Suppressor macrophage treated with lipopolysaccharide for 1 hour (primary cell): ENCODE measurements at places on chromosomes 5 and 9.
A peak's percentile ranks its signal among the peaks of the same experiment; 100 is the strongest.

DNA sequence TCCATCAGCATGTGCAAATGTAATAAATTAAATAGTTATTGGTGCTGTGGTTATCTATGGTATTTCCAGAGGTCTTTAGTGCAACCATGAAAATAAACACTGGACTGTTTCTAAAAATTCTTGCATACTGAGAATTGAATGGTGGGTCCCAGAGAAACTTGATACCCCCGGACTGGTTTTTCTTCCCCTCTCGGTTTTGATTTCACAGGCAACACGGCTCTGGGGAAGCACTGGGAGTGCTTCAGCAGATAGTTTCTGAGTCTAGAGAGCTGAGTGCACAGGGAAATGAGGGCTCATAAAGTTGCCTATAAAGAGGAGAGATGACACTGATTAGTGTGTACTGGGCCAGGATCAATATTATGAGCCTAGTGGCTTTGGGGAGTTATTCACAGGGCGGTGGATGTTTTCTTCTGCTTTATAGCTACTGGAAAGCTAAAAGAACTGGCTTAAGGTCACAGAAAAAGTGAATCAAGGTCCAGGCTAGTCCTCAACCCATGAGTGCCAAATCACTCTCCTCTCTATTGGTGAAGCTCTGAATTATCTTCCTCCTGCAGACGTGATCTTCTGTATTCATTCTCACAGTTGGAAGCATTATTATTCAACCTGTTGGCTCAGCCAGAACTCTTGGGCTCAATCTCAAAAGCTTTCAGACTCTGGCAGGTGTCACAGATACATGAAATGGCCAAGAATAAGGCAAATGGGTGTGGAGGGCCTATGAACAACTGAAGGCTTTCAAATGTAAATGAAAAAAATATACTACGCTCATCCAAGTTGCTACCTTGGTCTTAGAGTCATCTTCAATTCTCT, 170.2 kb upstream of the HMHB1 start:
- DNase-seq = no peak

DNA sequence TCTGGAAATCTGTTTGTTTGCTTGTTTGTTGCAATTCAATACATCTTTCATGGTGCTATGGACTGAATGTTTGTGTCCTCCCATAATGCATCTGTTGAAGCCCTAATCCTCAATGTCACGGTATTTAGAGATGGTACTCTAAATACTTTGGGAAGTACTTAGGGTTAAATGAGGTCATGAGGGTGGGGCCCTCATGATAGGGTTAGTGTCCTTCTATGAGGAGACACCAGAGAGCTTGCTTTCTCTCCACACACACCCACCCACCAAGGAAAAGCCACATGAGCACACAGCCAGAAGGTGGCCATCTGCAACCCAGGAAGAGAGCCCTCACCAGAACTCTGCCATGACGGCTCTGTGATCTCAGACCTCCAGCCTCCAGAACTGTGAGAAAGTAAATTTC, 32.7 kb downstream of the DMGDH start:
- DNase-seq = no peak

- no peak for DNase-seq
These were observed 1.5 kb upstream of the PTGES2 start for GRCh38 chr9:128128836-128129590.

DNA sequence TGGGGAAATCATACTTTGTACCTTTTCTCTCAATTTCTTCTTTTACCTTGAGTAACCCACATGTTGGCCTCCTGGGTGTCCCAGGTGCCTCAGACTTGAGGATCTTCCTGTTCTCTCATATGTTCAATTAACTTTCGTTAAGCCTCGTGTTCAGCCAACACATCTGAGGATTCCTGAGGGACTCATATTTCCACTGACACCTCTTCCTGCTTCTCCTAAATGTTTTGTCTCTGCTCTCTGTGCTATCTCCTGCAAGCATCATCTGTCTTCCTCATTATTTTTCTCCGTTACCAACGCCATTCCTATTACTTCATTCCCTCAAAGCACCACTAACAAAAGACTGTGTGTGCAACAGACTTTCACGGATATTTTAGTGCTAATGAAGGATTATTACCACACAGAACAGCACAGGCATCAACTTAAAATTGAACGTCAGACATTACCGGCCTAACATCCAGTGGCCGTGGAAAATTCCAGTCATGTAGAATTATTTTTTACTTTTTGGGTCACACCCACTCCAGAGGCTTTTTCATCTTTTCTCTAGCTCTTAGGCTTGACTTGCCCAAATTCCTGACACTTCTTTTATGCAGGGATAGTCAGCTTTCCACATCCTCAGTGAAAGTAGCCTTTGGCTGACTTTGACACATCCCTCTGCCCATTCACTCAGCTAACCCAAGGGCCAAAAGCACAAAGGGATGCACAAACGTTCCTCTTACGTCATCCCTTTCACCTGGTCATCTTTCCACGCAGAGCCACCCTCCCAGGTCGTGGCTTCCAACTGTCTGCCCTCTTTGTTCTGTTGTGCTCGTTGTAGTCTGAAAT, 46.0 kb upstream of the OSMR start:
- DNase-seq = no peak

DNA sequence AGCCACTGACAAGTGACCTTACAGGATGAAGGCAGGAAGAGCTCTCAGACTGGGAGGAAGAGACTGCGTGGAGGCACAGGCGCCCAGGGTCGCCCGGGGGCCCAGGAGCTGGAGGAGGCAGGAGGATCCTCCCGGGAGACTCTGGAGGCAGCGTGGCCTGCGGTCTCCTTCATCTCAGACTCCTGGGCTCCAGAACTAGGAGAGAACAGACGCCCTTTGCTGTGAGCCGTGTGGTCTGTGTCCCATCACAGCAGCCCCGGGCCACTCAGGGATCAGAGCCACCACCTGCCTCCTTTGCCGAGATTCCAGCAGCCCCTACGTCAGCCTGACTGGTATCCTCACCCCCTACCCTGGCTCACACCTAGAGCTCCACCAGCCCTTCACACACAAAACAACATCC, 45.2 kb downstream of the SLC12A7 start:
- DNase-seq = no peak

GRCh38 chr9:73116031-73116430, 35.6 kb upstream of the ANXA1 start:
- DNase-seq = peak; percentile 72

DNA sequence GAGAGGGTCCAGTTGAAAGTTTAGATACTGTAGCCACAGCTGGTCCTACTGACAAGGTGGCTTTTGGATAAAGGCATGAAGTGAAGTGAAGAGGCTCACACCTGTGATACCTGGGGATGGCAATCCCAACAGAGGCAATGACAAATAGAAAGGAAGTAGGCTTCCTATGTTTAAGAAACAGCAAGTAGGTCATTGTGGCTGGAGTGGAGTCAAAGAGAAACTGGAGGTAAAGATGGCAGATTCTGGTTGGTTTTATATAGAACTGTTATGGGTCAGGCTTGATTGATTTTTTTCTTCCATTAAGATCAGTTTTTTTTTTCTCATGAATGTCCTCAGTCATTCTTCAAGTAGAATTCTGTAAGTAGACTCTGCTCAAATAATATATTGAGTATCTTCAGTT, 79.5 kb downstream of the ANXA1 start:
- no peak for DNase-seq

- DNase-seq = peak; percentile 7
These were observed 54.2 kb downstream of the DENND4C start for GRCh38 chr9:19284729-19285128.

DNA sequence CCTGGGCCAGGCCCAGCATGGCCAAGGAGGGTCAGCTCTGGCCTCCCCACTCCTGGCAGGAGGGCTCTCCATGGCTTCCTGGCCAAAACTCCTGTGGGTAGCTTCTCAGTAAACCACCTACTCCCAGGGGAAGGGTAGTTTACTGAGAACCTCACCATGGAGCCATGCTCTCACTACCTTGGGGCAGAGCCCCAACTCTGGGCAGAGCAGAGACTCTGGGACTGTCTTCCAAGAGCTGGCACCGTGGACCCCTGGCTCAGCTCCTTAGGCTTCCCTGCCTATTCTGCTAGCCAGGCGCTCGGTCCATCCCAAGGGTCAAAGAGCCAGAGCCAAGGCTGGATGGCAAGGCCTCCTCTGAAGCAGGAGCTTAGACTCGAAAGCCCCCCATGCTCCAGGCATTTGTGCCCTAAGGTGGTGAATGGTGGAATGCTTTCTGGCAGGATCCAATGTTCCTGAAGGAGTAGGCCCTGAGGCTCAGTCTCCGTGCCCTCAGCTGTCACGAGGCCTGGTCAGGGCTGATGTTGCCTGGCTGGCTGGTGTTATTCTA, 19.6 kb downstream of the TCF7 start:
- DNase-seq = no peak

DNA sequence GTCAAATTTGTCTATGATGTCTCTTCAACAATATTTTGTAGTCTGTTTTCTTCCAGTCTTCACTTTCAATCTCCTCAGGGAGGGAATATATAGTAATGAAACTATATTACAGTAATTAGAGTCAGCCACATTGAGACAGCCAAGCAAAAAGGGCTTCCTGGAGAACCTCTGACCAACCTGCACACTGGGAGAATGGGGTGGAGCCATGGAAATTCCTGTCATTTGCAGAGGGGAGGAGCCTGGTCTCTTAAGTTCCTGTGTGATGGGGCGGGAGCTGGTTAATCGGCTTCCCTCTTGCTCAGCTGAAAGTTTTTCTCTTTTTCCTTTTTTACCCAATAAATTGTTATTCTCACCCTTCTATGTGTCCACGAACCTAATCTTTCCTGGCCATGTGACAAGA, 1220.0 kb downstream of the PTPRD start:
- no peak for DNase-seq

DNA sequence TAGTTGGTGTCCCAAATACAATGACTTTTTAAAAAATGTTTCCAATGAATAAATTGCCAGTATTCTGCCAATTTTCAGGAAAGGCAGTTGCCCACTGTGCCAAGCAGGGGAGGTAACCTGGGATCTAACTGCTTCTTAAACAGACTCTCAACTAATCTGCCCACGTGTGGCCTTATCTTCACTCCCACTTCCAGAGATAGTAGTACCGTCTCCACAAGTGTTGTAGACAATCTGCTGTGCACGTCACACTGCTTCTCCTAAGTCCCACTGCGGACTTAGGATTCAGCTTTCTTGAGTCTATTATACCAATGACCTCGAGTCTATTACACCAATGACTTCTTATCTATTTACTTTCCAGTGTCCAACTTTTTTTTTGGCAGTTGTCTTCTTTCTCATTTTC, 21.2 kb downstream of the POU4F3 start:
- no peak for DNase-seq

DNA sequence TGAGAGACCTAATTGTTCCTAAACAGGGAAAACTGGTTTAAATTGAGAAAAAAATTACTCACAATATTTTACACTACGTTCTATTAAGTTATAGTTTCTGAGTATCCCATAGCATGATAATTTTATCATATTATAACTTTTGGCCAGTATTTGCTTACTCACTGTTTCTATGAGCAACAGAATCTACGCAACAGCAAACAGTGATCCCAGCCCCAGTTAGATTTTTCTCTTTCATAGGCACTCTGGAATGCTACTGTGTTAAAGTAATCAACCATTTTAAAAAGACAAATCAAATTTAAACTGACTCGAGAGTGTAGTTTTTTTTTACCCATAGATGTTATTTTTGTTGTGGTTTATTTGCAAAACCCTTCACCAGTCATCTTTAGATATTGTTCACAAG, 107.2 kb downstream of the XRCC4 start:
- DNase-seq = no peak

DNA sequence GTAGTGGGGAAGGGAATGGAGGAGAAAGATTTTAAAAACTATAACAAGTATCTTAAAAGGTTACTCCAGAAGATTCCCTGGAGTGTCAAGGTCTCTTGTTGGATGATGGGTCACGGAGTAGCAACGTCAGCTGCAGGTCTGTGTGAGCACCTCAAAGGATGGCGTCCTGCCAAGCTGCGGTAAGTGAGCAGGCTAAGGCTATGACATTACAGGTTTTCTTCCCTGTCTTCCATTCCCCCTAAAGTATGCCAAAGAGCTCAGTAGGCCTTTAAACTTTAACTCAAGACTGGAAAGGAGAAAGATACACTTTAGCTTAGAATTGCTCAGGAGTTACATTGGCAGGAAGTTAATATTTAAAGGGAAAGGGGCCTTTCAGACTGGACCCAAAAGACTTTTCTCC, 17.5 kb downstream of the SPOCK1 start:
- no peak for DNase-seq

DNA sequence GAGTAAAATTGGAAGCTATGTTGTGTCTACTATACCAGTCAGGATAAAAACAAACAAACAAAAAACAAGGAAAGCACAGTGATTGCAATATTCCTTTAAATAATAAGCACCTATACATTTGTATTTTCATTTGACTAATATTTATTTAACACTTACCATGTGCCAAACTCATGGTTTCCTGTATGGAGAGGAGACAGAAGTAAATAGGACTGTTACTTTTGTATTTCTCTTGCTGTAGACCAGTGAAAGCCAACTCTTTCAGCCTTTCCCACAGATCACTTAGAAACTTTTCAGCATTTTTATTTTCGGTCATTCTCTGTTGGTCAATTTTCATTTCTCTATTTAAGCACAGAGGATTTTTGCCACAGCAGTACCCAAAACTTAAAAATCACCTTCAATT, 4.5 kb downstream of the CMYA5 start:
- no peak for DNase-seq

DNA sequence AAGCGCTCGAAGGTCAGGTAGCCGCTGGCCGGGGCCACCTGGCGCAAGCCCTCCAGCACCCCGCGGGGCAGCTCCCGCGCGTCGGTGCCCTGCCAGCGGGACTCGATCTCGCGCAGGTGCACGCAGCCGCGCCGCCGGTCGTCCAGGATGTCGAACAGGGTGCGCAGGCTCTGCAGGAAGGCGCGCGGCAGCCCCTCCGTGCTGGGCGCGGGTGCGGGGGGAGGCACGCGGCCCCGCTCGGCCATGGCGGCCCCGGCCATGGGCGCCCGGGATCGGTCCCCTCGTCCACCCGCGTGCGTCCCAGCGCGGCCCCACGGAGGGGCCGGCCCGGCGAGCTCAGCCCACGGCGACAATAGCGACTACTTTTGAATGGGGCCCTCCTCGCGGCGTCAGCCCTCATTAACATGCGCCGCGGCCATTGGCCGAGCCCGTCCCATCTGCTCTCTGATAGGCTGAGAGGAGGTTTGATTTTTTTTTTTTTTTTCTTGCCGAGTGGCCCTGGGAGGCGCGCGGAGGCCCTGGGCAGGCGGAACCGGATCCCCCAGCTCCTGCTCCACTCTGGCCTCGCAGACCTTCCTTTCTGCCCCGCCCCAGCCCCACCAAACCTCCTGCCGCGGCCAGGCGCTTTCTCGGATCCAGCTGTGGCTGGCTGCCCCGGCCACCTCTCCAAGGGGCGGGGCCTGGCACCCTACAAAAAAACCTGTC, at the start of gene SAPCD2:
Gene SAPCD2, minus strand, starts transcription at position 357 of the 705 bp plus-strand sequence. Its CDS starts 97 bp downstream, at position 260.
- DNase-seq = peak; percentile 95
